ENCODE measurements at places on chromosomes 2 and 18.
A peak's percentile ranks its signal among the peaks of the same experiment; 100 is the strongest.

DNA sequence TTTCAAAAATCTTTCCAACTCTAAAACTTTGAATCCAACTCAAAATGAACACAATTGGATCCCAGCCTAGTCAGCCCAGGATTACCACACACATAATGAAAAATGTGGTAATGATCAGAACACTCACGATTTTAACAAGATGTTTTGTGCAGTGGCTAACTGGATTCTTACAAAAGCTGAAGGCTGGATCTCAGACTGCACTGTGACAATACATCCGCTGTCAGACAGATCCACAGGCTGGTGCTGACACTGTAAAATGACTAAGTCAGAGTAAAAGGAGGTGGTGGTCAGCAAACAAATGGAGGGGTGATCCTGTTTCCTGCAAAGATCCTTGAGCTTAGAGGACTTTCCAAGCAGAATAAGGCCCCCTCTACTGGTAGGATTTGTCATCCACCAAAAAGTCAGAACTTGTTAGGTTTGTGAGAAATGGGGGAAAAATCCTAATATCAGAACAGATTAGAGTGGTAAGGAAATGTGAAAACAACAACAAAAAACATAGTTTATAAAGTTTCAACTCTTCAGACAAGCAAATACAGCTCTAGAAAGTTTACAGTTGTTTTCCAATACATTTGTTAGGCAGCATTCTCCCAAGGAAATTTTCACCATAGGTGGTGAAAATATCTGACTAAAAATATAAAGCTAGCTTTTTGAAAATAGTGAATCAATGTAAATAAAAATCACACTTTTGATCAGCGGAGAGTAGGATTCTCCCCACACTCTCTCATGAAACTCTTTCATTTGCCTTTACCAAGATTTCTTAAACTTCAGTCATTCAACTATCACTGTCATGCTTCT, 211.9 kb downstream of the AGPS start:
- peak; percentile 78 for DNase-seq

GRCh38 chr18:60446821-60447220, 74.2 kb upstream of the MC4R start:
- DNase-seq, result no peak

- no peak for DNase-seq
These were observed 48.3 kb downstream of the RFTN2 start for GRCh38 chr2:197626965-197627625.

DNA sequence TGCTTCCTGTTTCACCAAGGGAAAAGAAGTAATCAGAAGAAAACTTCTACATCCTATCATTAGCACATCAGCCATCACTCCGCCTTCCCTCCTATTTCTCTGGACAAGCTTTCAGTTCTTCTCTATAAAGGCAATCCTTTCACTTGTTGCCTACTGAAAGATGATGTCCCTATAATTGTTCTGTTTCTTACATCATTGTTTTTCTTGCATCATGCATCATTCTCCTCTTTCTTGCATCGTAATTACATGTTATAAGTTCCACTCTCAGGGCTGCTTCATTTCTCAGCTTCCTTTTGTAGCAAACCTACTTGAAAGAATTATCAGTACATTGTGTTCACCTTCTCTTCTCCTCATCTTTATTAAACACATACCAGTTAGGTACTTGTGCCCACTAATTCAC, 7.2 kb downstream of the SLC30A6 start:
- no peak for DNase-seq

- no peak for DNase-seq
These were observed 39.3 kb downstream of the THOC1 start for GRCh38 chr18:228586-228985.

DNA sequence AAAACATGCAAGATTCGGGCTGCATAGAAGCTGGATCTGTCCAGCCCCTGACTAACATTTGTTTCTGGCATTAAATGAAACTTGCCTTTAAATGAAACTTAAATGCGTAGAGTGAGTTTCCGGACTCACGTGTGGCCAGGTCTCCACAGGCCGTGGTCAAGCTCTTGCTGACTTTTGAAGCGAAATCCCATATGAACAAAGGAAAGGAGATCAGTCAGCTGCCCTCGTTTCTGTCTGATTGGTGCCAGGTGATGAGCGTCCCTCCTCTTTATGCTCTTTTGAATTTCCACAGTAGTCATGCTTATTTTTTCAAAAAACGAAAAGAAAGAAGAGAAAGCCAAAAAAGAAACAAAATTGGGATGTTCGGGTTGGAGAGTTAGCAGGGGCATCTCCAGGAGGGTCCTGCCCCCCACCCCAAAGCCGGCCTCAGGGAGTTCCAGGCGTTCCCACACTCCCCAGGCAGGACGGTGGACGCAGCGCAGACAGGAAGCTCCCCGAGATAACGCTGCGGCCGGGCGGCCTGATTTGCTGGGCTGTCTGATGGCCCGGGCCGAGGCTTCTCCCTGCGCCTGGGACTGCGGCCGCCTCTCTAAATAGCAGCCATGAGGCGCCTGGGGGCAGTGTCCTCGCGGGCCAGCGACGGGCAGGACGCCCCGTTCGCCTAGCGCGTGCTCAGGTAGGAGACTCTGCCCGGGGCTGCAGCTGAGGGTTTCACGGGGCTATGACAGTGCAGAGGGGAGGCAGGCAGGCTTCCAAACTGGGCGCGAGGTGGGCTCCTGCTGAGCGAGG, at the start of gene COLEC11:
Gene COLEC11, plus strand, starts transcription at position 620 of the 789 bp plus-strand sequence. CDS start 9,229 bp downstream, outside the sequence.
- DNase-seq, result no peak

DNA sequence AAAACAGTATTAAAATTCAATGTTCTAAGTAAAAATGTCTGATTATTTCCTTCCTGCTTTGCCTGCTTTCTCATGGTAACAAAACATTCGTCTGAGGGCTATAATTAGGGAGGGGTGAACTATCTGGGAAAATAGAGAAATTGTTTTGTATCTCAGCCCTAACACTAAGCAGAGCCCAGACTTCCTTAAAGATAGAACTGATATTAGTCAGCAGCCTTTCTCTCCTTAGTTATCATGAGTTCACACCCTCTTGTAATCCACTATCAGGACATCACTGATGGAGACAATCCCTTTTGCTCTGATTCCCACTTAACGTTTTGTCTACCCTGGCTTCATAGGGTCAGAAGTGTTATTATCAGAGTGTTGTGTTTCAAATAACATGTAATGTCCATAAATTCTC, 701.1 kb upstream of the ZEB2 start:
- DNase-seq, result no peak
